ENCODE measurements at places on chromosomes 3 and 15.

GRCh38 chr3:136835813-136836510 lies 17.0 kb downstream of the SLC35G2 start:
- no peak for DNase-seq

GRCh38 chr3:119302697-119303551 lies 8.7 kb downstream of the ARHGAP31 start:
- no peak for DNase-seq

- no peak for DNase-seq
Measured at GRCh38 chr3:40524222-40524567, 565 bp upstream of the ZNF621 start.

DNA sequence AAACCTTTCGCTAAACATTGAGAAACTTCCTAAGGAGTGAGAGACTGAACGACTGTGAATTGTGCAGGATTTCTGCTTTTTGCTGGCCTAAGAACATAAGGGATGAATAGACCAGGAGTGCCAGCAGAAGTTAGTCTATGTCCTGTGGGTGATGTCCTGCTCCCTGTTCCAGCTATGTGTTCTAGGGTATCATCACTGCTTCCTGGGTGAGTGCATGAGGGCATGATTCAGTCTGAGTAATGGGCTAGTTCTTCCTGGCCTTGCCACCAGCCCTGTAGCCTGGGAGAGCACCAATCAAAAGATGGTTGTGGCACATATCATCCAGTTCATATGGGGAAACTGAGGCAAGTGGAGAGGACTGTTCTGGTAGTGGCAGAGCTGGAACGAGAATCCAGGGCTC lies 153.9 kb upstream of the TPM1 start:
- DNase-seq, result no peak

GRCh38 chr15:66617137-66618090 lies 51.6 kb upstream of the LCTL start:
- no peak for DNase-seq

DNA sequence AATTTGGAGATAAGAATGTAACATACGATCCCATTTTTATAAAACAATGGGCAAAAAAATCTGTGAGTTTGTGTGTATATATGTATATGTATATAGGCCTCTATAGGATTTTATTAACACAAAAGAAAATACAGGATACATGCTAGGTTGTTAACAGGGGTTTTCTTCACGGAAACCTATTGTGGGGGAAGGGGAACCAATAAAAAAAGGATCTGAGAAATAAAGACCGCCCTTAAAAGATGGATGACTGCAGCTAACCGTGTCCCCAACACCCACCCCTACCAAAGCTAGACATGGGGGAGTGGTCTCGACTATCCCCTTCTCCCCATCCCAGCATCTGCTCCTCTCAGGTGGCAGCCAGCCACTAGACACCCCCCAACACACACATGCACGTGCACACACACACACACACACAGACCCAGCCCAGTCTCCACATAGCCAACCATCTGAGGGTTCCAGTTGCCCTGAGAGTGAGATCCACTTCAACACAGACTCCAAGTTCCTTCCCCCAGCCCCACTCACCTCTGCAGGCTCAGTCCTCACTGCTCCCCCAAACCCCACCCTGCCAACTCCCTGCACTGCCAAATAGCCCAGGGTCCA lies 132.9 kb downstream of the TPRA1 start:
- DNase-seq, result no peak

DNA sequence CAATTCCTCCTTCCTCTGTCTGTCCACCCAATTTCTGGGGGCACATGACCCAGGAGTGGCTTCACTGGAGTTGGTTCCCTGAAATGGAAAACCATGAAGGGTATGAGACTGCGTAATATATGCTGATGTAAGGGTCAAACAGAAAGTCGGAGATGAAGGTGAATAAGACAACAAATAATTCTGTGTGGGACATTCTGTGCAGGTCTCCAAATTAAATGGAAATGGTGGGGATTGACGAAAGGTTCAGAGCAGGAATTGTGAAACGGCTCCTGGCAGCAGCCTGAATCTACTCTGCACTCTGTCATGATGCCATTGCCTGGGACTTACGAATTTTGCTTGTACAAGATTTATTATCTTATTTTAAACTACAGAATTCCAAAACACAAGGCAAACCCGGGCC lies 174.8 kb upstream of the RORA start:
- DNase-seq, result no peak

DNA sequence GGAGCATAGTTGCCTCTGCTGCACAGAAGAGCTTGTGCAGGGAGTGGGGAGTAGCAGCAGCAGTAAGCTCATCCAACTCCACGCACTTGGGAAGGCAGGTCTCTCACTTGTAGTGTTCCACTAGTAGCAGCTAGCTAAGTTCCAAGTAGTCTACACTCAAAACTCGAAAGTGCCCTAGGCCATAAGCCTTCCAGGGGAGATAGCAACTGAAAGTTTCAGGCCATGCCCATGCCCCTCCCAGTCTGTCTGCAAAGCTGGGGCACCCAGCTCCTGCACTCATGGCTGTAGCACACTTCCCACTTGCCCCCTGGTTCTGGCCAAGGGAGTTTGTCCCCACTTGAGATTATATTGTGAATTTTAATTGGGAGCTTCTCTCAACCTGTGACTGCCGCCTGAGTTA lies 57.5 kb downstream of the MFSD1 start:
- no peak for DNase-seq

- no peak for DNase-seq
Measured at GRCh38 chr15:46304321-46304720, 669.5 kb downstream of the SQOR start.

DNA sequence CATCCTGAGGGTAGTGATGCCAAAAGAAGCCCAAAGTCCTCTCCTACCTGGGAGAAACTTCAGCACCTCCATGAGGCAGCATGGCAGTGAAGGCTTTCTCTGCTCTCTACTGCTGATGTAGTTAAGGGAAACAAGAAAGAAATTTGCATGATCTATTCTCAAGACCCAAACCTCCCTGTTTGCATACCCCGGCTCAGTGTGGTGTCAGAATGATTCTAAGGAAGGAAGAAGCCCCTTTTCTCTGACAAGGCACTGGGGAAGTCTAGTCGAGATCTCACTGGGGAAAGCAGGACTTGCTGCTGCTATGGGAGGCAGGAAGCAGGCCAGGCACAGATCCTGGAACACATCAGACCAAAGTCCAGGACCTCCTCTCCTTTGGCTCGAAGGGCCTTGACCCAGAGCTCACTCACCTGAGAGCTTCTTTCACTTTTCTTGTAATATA lies 89.4 kb upstream of the ICE2 start:
- DNase-seq, result no peak

GRCh38 chr15:61115241-61115640 lies 113.9 kb downstream of the RORA start:
- no peak for DNase-seq

- no peak for DNase-seq
Measured at GRCh38 chr3:162765524-162765923, 1268.9 kb downstream of the OTOL1 start.

GRCh38 chr3:100082714-100083113 lies 31.6 kb downstream of the FILIP1L start:
- no peak for DNase-seq

GRCh38 chr15:41746802-41747201 lies 27.5 kb upstream of the MAPKBP1 start:
- no peak for DNase-seq

DNA sequence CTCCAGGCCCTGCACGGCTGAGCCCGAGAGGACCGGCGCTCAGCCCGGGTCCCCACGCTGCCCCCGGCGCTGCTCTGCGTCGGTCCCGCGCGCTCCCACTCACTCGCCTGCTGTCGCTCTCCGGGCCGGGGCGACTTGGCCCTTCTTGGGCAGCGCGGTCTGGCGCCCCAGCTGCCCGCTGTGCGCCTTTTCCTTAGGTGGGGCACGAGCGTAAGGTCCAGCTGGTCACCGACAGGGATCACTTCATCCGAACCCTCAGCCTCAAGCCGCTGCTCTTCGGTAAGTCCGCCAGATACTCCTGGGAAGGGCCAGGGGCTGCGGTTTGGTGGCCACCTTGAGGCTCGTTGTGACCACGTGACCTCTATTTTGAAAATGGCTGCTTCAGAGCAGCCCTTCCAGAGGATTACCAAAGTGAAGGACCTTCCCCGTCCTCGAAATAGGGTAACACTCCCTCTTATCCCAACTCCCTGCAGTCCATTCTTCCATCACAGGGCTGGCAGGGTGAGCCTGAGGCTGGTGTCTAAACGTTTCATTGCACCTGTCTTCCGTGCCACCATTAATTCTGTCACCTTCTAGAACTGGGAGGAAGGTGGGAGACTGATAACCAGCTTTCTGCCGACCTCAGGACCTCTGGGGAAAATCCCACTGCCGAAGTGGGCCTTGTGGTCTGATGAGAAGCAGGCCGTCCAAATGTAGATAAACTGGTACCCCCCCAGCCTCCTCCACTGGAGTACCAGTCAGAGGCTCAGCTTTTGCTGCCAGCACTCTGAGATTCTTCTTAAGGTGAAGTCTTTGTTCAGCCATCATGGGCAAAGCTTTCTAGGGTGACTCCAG lies 812 bp downstream of the P4HTM start:
- DNase-seq, result peak; percentile 29

DNA sequence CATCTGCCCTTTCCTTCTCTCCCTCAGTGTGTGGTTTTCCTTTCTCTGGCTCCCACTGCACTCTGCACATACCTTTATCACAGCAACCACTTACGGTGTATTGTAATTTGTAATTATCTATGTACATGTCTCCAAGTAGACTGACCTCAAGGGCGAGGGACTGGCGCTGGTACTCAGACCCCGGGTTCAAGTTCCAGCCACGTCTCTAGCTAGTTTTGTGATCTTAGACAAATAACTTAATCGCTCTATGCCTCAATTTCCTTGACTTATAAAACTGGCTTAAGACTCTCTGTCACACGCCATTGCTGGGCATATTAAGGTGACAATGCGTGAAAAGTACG lies 607 bp upstream of the SENP2 start:
- no peak for DNase-seq

- no peak for DNase-seq
Measured at GRCh38 chr3:169886671-169887070, 16.9 kb upstream of the LRRC31 start.

- no peak for DNase-seq
Measured at GRCh38 chr3:32410367-32411246, 19.0 kb downstream of the CMTM7 start.

DNA sequence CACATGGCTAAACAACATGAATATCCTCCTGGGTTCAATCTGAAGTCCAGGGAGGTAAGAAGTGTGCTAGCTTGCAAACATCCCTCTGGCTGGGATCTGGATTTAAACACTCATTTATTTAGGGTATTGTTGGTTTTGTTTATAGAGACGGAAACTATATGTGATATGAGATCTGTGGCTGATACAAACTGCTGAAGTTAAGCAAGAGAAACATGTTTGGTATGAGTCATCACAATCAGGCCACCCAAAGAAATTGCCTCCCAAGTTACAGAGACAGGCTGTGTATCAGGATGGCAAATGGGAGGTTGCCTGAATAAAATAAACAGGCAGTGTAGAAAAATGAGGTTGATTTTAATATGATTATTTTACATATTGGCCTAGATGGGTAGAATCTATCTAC lies 562.1 kb downstream of the IGSF11 start:
- DNase-seq, result no peak

- no peak for DNase-seq
Measured at GRCh38 chr3:169529013-169529412, 134.5 kb downstream of the MECOM start.

- DNase-seq, result no peak
Measured at GRCh38 chr3:9012521-9012920, 49.2 kb upstream of the RAD18 start.

All from stimulated activated CD4-positive, alpha-beta T cell treated with anti-CD3 and anti-CD28 coated beads, Interleukin-4, amount 100 ng/mL, for 1 hour (primary cell).